NCI-H1694 (cell line): ENCODE measurements at places on chromosomes 2 and 18.

- DNase-seq = no peak
Observed at GRCh38 chr18:74806700-74807416, 209.2 kb downstream of the ZNF407 start.

DNA sequence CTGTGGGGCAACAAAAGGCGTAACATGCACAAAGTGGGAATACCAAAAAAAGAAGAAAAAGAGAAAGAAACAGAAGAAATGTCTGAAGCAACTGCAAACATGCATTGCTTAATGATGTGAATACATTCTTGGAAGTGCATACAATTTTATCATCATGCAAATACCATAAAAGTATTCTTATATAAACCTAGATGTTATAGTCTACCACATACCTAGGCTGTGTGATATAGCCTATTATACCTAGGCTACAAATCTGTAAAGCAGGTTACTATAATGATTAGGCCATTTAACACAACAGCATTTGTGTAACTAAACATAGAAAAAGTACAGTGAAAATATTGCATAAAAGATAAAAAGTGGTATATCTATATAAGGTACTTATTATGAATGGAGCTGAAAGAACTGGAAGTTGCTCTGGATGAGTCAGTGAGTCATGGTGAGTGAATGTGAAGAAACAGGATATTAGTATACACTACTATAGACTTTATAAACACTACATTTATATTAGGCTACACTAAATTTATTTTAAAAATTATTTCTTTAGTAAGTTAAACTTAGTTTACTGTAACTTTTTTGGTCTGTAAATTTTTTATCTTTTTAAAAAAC, 319.4 kb upstream of the KCNH7 start:
- no peak for DNase-seq

DNA sequence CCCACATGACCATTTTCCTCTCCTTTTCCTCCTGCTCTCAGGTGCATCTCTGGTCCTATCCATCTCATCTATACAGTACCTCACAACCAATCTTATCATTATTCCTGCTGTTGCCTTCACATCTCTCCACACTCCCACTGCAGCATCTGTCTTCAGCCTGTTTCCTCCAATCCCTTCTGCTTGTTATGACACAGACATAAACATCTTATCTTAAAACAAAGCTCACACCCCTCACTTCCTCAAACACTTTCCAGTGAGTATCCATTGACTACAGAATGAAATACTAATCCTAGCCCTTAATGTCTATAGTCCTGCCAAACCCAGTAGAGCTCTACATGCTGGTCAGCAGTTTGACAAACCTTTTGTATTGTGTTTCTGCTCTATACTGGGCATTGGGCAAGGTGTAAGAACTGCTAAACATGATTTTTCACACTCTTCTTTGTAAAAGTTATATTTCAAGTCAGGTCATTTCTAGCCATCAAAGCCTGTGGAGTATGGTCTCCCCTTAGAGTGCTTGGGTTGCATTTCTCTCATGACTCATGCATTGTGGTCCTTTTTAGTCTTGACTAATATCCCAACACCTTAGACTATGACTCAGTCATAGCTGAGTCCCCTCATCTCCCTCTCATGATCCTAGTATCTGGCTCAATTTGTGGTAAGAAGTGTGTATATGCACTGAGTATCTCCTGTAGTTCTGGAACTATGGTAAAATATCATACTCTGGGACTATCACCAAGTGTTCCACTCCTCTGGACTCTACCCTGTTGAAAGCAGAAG, 187.0 kb downstream of the CYRIA start:
- DNase-seq = no peak

DNA sequence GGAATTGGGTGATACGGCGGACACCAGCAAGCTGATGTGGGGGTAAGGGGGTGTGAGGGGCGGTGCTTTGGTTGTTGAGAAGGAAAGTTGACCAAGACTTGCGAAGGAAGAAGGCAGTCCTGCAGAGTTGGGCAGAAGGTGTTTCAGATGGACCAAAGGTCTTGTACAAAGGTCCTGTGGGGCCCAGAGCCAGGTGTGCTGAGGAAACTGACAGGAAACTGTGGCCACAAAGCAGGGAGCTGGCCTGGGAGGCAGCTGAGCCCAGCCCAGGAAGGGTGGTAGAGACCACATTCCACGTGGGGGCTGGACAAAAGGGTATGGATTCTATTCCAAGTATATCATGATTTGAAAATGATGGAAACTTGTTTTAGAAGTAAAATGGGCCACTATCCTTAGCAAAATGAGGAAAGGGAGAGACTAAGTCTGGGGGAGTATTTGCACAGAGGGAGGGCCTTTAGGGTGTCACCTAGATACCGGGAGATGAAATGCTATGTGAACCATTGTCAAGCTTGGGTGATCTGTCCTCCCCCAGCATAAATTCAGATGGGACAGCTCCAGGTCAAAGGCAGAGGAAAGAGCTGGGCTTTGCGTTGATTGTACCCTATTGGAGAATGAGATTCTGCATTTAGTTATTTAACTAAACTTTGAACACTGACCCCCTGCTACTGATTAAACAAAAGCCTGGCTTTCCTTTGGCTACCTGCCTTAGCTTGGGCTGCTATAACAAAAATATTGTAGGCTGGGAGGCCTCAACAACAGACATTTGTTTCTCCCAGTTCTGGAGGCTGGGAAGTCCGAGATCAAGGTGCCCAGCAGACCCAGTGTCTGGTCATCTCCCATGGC, 4.3 kb upstream of the EDAR start:
- no peak for DNase-seq

DNA sequence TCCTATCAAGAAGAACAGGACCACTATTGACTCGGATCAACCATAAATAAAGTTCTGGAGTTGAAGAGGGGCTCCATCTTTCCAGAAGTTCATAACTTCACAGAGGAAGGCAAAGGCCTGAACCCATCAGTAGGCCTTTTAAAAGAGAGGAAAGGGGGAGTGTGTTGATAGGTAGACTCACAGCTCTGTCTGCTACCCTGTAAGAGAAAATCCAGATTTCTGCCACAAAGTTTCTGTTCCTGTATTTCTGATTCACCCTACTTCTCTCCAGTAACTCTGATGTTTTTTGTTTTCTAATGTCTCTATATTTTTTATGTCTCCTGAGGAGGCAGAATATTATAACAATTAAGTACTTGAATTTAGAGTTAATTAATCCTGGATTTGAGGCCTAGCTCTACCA, 564.0 kb downstream of the TNS1 start:
- DNase-seq = no peak

DNA sequence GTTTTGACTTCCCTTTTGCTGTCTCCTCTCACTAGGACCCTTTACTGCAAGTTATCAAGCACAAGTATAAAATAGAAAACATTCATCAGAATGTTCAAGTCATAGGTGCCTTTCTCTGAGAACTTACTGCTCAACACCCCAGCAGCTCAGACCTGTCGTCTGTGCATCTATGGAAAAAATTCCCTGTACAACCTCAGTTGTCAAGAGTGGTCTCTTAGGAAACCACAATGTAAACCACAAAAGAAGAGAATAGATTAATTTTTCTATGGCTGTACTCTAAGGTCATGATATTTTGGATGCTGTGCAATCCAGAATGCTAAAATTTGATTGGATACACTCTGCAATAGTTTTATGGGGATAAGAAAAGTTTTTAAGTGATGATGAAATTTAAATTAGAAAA, 84.1 kb downstream of the RBMS1 start:
- DNase-seq = no peak

GRCh38 chr2:68747900-68748299, 13.3 kb downstream of the ARHGAP25 start:
- no peak for DNase-seq

- DNase-seq = no peak
Observed at GRCh38 chr2:98559581-98559980, 48.7 kb downstream of the COA5 start.

GRCh38 chr2:143632751-143633374, 503.6 kb downstream of the ARHGAP15 start:
- no peak for DNase-seq
